ENCODE measurements at places on chromosomes 12 and 14.

- peak; percentile 19 for DNase-seq
Observed at GRCh38 chr12:58030566-58031279, 89.4 kb downstream of the ATP23 start.

- no peak for DNase-seq
Observed at GRCh38 chr14:94864387-94865195, 94.7 kb upstream of the GSC start.

- DNase-seq: no peak
Observed at GRCh38 chr12:67145692-67146091, 123.5 kb upstream of the CAND1 start.

- no peak for DNase-seq
Observed at GRCh38 chr12:70011353-70011752, 186.3 kb downstream of the MYRFL start.

- no peak for DNase-seq
Observed at GRCh38 chr12:45503899-45504298, 225.6 kb upstream of the ARID2 start.

GRCh38 chr14:105075379-105076295 lies 10.4 kb upstream of the GPR132 start:
- peak; percentile 64 for DNase-seq

- DNase-seq: peak; percentile 20
Observed at GRCh38 chr12:111359231-111359913, 9.5 kb downstream of the PHETA1 start.

GRCh38 chr14:48456051-48456450 lies 780.6 kb upstream of the MDGA2 start:
- no peak for DNase-seq

DNA sequence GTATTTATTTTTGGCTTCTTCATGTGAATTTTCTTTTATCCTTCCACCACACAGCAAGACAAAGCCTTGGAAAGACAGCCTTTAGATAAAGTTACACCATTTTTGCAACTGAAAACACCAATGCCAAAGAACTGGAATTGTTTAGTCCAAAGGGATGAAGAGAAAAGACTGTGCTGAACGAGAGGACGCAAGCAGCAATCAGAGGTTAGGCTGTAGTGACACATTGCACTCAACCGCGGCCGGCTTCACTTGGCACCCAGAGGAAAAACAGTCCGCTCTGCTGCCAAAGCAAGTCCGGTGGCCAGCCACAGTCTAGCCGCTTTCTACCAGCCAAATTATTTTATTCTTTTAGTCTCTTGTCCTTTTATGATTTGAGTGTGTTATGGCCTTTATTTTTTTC lies 49.1 kb upstream of the KCNJ8 start:
- no peak for DNase-seq

GRCh38 chr12:64877363-64878004 lies 53.0 kb downstream of the TBC1D30 start:
- no peak for DNase-seq

- peak; percentile 59 for DNase-seq
Observed at GRCh38 chr12:106226884-106227640, 20.8 kb downstream of the CKAP4 start.

- DNase-seq: no peak
Observed at GRCh38 chr12:85281636-85282312, 1.8 kb downstream of the ALX1 start.

DNA sequence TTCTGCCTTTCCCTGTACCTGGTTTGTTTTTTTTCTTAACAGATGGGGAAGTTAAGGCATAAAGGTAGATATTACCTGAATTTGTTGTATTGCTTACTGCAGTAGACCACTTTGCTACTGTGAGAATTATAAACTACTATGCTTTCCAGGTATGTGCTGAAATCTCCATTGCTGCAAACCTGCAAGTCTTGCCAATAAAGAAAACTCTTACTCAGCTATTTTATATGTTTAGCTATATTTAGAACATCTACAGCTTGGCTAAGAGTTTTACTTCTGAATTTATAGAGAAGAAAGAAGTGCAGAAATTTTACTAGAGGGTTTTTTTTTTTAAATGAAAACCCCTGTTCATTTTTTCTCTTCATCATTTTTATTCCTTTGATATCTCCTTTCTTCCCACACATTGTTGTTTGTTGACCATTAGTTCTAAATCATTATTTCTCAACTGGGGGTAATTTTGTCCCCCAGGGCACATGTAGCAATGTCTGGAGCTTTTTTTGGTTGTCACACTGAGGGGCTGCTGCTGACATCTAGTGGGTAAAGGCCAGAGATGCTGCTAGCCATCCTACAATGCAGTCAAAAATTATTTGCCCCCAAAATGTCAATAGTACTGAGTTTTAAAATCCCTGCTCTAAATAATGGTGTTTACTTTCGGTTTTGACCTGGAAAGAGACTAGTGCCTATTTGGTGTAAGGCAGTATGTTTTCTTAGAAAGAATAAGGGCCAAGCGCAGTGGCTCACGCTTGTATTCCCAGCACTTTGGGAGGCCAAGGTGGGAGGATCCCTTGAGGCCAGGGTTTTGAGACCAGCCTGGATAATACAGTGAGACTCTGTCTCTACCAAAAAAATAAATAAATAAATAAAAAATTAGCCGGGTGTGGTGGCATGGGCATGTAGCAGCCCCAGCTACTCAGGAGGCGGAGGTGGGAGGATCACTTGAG lies 48.6 kb downstream of the PCNX1 start:
- peak; percentile 32 for DNase-seq
